ENCODE measurements at places on chromosomes 2 and 18.

DNA sequence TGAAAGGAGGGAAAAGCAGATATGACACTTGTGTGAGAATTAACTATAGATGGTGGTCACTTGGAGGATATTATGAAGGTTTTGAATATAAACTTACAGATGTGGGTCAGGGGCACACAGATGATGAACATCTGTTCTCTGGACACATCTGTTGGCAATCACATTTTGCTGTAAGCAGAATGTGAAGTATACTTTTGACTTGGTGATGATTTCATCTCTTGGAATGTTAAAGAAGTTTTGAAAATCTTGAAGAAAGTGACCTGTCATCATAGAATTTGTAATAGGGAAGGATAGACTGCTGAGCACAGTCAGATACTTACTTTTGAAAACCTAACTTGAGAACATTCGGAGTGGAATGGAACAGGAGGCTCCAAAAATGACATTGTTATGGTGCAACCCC is 40.2 kb downstream of the PIKFYVE start:
- DNase-seq, result no peak

DNA sequence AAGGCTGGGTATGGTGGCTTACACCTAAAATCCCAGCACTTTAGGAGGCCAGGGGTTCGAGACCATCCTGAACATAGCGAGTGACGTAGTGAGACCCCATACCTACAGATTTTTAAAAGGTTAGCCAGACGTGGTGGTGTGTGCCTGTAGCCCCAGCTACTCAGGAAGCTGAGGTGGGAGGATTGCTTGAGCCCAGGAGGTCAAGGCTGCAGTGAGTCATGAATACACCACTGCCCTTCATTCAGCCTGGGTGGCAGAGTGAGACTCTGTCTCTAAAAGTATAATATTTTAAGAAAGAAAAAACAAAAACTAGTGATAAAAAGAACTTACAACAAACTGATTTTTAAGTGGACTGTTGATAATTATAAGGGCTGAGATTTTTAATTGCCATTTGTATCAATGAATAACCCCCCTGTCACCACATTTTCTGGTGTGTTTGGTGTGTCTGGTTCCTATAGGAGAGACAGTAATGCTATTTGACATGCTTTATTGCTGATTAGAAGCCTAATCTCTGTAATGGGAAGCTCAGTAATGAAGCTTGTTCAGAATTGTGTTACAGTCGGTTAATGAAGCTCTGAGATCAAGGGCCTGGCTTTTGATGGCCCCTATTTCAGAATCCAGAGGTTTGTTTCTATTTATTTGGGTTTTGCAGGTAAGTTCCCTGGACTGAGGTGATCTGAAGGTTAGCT is 147.0 kb downstream of the NEDD4L start:
- DNase-seq, result no peak

DNA sequence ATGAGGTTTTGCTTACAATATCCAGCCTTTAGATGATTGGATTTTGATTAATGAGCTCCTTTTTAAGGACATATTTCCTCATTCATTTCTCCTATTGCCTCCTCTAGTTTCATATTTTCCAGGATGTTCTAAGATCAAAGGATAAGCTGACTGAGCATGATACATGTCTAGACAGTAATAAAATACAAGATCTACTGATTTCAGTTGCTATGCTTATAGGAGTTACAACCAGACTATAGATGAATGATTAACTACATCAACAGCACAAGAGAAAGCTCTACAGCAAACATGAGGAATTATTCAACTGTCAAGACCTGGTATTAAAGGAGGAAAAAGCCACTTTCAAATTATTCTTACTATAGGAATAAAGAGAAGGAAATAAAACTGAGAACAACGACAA is 85.0 kb upstream of the LINC00305 start:
- DNase-seq, result no peak

DNA sequence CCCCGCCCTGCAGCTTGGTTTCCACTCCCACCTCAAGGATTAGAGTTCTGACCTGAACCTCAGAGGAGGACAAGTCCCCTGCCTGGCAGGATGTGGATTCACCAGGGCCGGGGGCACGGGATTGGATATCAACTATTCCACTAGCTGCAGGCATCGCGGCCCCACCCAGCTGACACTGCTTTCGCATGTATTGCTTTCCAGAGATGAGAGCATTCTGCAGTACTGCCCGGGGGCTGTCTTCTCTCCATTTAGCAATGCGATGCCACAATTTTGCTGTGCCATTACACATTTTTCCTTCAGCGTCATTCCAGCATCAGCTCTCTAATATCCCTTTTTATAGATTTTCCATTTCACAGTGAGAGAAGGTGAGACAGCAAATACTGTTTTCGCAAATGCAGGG is 42.0 kb downstream of the CTIF start:
- no peak for DNase-seq

DNA sequence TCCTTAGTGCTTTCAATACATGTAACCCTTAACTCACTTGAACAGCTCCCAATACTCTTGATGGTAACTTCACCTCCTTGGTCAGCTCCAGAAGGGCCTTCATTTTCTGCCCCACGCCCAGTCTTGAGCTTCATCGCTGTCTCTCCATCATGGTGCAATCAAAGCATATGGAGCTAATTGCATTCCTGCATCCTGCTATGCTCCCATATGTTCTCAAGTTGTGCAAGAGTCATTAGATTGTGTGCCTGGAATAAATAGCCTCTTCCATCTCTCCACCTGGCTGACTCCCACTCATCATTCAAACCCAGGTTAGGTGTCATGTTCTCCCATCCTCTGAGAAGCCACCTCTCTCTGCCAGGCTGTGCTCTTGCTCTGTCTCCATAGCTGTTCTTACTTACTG is 364.5 kb upstream of the RGPD4 start:
- no peak for DNase-seq

DNA sequence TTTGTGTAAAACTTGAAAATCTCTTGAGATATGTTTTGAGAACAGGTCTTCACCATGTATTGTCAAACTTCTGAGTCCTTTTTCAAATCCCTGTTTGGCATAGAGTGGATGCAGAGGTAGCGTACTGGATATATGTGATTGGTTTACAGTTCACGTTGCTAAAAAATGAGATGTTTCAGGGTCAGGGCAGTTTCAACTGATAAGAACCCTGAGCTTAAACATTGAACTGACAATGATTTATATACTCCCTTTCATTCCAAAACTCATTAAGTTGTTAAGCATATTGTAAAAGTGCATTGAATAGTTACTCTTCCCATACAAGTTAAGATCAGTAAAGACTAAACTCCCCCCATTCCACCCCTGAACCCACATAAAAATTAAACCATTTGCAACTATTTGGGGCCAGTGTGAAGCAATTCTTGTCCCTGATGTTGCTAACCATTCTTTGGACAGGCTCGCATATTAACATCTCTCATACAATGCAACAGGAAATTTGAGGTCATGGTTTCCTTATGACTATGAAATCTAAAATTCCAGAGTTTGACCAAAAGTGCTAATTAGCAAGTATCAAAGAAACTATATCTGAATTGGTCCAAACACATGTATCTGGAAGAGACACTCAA is 470.9 kb upstream of the ACVR2A start:
- DNase-seq, result no peak

DNA sequence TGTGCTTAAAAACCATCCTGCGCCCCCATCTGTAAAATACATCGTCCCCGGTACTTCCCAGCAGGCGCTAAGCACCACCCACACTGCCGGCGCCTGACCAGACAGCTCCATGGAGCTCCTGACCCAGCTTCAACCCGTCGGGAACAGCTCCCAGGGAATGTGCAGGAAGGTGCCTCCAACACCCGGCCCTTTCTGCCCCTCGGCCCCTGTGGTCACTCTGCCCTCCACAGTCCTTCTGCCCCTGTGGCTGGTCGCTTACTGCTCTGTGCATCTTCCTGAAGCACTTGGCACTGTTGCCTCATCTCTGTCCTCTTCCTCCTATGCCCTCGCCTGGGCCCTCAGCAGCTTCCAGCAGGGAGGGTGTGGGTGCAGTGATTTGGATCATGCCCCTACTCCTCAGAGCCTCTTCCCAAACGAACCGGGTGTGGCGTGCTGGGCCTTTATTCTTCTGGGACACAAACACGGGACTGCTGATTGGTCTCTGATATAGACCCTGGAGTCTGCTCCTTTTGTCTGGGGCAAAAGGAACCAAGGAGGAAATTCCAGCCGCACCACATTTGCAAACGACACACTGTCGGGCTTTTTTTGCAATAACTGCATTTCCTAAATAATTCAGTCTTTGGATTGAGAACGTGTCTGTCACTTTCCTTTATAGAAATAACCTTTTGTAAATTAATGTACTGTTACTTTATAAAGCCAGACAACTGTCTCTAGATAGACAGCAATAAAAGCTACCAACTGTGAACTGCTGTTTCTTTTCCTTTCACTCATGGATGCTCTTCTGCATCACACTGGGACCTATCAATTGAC is 65.9 kb downstream of the ADI1 start:
- DNase-seq, result no peak

DNA sequence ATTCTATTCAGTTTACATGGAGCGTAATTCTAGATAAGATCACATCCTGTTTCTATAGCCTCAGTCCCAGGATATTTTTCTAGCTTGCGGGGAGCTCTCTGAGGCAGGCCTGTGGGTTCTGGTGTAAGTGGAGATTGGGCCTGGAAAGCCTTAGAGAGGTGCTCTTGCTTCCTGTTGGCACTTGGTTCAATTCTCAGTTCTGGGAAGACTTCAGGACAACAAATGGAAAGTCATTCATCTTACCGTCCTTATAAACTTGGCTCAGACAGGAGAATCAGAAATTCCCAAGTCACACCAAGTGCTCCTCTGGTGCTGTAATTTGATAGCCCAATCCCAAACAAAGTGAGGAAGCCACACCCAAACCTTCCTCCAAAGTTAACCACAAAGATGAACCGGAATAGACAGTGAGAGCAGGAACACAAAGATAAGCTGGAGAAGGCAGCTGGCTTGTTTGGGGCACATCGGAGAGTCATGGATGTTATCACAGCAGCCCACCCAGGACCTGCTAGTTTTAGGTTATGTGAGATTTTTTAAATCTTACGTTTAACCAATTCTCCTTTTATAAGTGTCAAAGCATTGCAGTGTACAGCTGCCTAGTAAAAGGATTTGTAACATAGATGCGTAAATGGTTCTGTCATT is 144.3 kb upstream of the MAP3K20 start:
- DNase-seq, result peak; percentile 67

- DNase-seq, result no peak
Observed at GRCh38 chr2:144374163-144374661, 145.7 kb downstream of the ZEB2 start.

- peak; percentile 66 for DNase-seq
Observed at GRCh38 chr2:148658807-148659722, 14.5 kb downstream of the EPC2 start.

- DNase-seq, result no peak
Observed at GRCh38 chr2:2175381-2176090, 155.5 kb downstream of the MYT1L start.

DNA sequence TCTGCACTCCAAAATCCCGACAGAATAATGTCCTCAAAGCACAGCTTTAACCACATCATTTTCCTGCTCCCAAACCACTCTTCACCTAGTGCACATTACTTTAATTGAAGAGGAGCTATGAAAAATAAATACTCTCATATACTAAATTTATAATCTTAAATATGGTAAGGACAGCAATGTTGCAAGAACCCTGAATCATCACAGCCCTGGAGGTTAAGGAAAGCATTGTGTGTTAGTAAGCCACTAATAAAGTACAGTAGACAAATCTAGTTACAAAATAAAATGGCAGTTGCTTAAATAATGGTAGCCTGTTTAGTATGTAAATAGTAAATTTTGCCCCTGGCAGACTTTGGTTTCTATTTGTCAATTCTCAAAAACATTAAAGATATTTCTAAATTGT is 27.0 kb upstream of the CCDC178 start:
- DNase-seq, result no peak
